Suprapubic skin (tissue), 4 donors: ENCODE measurements at places on chromosomes 1 and 21. TPM values are rescaled to one million over a fixed set of nuclear protein-coding genes. Genes with fewer than 3 reads are reported as not detected.

FCRL6 gene
- total RNA-seq: not detected

DNA sequence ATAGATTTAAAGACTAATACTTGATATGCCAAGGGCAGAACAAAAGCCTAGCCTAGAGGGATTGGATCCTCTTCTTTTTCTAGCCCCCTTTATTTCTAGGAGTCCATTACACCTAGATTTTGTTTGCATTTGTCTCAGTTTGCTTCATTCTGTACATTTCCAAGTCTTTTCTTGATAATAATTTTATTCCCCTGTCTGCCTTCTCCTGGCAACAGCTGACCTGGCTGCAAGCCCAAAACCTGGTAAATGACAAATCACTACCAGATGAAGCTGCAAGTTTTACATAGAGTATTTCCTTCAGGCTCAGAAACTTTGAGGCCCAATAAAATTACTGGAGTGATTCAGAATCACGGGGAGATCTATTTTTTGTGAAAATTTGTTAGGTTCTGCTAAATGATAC, 36.5 kb upstream of the LHX8 start:
- DNase-seq: no peak

- no peak for DNase-seq
These were observed 7.0 kb downstream of the CFAP45 start for GRCh38 chr1:159892944-159893343.

DNA sequence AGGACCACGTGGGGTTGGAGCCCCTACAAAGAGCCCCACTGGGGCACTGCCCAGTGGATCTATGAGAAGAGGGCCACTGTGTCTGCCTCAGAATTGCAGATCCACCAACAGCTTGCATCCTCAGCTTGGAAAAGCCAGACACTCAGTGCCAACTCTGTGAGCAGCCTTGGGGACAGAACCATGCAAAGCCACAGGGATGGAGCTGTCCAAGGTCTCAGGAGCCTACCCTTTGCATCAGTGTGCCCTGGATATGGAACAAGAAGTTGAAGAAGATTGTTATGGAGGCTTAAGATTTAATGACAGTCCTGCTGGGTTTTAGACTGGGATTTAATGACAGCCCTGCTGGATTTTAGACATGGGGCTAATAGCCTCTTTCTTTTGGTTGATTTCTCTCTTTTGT, 1670.9 kb downstream of the PLA2G4A start:
- no peak for DNase-seq

- DNase-seq: no peak
These were observed 35.6 kb upstream of the WASF2 start for GRCh38 chr1:27525296-27526272.

DNA sequence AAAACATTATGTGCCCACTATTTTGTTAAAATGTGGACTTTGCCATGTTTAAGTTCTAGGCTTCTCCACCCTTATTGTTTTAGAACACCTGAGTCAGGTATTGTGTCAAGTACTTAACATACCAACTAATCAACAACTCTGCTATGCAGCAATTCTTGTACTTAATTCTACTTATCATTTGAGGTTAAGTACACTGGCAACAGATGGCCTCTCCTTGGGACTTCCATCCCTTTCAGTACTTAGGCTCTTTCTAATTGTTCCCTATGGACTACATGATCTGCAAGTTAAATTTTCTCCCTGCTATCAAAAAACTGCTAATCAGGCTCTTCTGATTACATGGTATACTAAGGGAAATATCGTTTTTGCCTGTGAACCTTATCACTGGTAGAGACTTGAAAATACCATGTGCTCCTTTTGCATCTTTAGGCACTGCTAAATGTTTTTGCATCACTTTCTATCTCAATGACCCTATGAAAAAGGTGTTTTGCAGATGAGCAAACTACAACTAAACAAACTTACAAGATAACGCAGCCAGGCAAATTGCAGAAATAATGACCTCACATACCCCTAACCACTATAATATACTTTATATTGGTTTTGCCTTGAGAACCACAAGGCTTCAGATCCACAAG, 18.9 kb downstream of the SFPQ start:
- no peak for DNase-seq

GRCh38 chr1:205972491-205973168, 29.4 kb upstream of the SLC26A9 start:
- DNase-seq: no peak

- no peak for DNase-seq
These were observed 28.3 kb downstream of the GPR157 start for GRCh38 chr1:9100471-9101043.

- DNase-seq: no peak
These were observed 15.2 kb downstream of the CAPN2 start for GRCh38 chr1:223727541-223727940.

DNA sequence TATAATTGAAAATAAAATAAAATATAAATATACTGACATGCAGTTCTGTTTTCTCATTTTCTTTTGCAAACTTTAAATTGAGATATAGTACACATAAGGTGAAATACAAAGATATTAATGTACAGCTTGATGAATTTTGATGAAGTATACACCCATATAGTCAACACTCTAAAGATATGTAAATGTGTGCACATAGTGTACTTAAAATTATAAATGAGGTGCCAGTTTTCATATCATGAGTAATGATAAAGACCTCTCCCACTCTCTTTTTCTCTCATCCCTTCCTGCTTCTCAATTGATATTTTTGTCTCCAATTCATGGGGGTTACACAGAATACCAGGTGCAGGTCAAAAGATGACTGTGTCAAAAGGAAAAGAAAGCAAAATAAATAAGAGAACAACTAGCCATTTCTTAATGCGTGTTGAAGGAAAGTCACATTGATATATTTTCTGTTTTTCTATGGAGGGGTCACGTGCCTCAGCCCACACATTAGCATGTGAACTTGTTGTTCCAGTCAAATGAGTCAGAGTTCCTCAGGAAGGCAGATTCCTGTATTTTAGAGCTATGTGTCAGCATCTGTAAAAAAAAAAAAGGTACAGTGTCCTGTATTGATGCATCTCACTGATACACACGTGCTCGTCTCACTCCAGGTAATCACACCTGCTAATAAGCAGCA, 64.3 kb upstream of the HOOK1 start:
- no peak for DNase-seq
